ENCODE measurements at places on chromosomes 1 and 21.

- DNase-seq = no peak
Observed at GRCh38 chr1:218472885-218473284, 127.7 kb downstream of the TGFB2 start.

DNA sequence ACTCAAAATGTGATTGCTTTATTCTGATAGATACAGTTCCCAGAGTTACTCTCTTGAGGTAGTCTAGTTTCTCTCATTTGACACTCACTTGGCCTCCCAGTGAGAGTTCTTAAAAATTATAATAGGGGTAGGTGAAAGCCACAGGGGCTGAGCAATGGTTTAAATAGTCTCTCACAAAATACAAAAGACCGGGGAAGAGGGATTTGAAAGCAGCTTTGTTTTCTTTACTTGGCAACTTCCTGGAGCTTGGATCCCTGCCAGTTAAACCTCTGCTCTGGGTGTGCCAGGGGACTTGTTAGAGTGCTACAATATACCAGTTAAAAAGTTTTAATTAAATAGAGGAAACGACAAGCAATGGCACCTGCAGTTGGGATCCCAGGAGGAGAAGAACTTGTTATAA is 31.7 kb downstream of the OR13G1 start:
- DNase-seq = no peak

DNA sequence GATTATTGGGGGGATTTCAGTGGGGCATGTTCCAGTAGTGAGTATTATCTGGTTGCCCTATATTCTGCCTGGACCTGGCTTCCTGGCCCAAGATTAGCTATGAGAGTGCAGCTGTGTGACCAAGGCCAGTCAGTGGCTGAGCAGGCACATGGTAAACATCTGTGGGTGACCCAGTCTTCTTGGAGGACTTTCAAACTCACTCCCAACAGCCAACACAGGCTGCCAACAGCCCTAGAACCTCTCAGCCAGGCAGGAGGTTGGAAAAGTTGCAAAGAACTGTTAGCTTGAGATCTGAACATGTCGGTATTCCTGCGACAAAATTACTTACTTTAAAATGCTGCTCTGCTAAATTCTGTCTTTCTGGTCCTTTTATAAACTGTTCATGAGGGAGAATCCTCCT is 192.4 kb downstream of the TGFBR3 start:
- no peak for DNase-seq

- DNase-seq = no peak
Observed at GRCh38 chr1:9852410-9853248, 28.9 kb upstream of the CLSTN1 start.

DNA sequence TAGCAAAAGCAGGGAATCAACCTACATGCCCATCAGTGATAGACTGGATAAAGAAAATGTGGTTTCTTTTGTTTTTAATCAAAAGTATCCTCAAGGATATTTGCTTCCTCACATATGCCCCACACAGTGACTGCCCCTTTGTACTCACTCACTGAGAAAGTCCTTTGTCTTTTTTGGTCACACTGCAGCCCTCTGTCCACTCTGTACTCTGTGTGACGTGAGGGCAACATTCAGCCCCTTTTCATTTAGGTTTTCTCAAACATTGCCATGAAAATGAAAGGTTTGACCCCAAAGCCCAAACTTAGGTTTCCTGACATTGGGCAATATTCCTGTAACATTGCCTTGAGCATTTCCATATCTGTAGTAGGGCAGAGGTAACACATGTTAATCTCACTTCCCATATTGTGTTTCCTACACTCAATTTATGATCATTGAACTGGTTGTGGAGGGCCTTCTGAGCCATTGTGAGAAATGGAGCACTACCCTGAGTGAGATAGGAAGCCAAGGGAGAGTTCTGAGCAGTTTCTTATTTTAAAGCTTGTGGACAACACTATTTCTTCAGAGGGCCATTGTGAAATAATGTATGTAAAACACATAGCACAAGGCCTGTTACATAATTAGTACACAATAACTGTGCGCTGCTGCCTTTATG is 501.9 kb upstream of the C1orf87 start:
- DNase-seq = no peak

GRCh38 chr1:165661703-165662102 is 30.7 kb downstream of the MGST3 start:
- DNase-seq = no peak

- DNase-seq = peak; percentile 78
Observed at GRCh38 chr1:203504400-203505250, 10.7 kb downstream of the OPTC start.

DNA sequence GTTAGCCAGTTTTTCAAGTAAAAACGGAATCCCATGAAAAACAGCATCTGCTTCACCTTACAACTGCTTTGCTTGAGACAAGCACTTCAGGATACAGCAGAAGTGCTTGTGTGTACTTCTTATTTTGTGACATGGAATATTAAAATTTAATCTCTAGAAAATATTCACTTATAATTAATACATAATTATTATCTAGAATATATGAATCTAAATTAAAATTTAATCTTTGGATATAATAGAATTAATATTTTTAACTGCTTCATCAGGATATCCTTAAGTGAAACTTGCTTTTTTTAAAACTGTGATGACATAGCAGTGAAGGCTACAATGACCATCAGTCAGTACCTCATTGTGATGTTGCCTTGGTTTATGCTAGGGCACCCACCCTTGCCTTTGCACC is 148.4 kb upstream of the C1orf105 start:
- DNase-seq = no peak

DNA sequence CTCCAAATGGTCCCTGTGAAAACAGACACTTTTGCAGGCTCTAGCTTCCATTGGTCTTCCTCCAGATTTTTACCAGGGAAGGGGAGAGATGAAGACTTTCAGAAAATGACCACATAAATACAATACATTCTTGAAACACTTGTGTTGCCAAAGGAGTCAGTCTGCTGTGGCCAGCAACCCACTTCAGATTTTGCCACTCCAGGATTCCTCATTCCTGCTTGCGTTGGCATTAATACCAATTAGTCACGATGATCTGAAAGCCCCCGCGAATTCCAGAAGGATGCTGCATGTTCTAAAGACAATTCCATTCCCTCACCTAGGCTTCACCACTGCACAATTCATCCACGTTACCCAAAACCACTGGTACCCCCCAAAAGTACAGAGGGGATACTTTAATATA is 7.9 kb upstream of the BACE2 start:
- no peak for DNase-seq

DNA sequence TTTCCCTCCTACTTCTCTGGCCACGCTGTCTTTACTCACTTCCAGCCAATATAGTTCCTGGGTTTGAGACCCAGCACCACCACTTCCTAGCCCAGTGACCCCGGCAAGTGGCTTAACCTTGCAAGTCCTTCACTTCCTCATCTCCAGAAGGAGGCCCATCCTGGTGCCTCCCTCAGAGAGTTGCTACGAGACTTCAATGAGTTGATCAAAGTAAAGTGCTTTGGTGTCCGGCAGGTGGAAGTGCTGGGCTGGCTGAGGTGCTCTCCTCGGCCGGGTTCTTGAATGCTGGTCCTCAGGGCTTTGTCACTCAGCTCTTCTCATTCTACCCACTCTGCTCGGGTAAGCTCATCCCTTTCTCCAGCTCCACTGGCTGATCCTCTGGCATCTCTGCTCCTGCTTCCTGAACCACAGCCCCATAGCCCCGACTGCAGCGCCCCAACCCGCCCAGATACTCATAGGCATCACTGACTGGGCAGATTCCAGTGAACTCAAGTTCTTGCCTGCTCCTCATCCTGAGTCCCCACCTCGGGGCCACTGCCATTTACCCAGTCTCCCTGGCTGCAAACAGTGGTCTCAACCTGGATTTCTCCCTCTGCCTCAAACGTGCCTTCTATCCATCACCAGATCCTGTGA is 75.8 kb upstream of the WNT4 start:
- no peak for DNase-seq

- DNase-seq = no peak
Observed at GRCh38 chr1:191870490-191870889, 287.8 kb upstream of the RGS18 start.

- DNase-seq = no peak
Observed at GRCh38 chr1:47187926-47188250, 1.9 kb downstream of the PDZK1IP1 start.

DNA sequence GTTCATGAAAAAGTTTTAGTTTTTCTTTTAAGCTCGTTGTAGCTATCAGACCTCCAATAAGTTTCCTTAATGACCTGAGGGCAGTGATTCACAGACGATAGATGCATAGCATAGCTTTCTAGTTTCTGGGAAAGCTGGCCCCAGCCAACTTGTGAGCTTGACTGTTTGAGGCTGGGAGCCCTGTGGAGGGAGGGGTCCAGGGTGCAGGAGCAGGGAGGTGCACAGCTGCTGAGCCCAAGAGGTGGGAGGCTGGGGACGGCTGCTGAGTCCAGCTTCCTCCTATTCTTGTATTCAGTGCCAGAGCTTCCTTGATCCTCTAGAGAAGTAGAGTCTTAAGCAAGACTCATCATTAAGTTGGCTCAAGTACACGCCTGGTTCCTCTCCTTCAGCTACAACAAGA is 11.0 kb upstream of the AVPR1B start:
- no peak for DNase-seq

GRCh38 chr1:18328803-18329202 is 151.9 kb upstream of the KLHDC7A start:
- DNase-seq = no peak

DNA sequence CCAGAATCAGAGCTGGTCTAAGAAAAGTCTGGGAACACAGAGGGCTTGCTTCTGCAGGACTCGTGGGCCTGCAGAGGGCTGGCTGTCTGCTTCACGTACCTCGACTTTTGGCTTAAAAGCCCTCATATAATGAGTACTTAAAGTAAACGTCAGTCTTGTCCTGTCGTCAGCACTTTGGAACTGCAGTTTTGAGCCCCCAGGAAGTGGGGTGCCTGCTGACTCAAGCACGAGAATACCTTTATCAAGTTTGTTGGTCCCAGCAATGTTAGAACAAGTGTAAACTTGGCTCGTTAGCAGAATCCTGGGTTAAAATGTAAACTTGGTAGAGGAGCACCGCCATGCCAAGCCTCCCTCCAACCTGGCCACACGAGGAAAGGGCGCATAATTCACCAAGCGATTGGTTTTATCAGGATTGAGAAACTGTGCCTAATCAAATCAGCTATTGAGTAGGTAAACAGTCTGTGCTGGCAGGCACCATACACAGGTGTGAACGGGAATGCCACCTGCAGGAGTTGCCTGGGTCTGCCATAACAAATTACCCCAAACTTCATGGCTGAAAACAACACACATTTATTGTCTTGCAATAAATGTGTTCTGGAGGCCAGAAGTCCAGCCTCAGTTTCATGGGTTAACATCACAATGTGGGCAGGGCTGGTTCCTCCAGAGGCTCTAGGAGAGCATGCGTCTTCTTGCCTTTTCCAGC is 45.0 kb upstream of the FHAD1 start:
- DNase-seq = no peak

GRCh38 chr1:232468249-232468648 is 161.7 kb downstream of the SIPA1L2 start:
- no peak for DNase-seq

DNA sequence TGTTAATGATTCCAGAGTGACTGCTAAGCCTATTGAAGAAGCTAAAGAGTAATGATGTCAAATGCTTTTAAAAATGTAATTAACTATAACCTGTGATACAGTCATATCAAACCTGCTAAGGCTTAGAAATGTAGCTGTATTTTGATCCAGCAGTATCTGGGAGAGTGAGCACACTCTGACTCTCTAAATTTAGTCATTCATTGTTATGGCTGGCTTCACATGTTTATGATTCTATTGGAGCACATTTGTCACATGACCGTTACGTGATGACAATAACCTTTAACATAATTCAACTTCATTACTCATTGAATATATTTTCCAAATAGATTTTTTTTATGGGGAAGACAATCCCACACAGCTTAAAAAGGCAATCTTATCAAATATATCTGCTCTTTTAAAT is 587.1 kb downstream of the LMO4 start:
- no peak for DNase-seq

- no peak for DNase-seq
Observed at GRCh38 chr21:44466996-44467858, 11.9 kb downstream of the LRRC3 start.

DNA sequence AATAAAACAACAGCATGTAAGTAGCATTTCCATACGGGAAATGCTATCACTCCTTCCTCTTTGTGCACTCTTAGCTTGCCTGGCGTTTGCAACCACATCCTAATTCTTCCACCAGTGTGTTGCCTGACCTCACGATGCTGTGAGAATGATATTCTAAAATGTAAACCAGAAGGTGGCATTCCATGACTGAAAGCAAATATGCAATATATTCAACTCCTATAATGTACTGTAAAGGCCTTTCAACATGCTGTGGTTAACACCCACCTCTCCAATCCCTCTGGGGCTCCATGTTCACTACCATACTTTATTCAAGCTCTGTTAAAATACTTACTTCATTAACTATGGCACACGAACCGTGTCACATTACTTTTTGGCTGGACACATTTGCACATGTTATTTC is 420.6 kb upstream of the DEPDC1 start:
- DNase-seq = no peak

DNA sequence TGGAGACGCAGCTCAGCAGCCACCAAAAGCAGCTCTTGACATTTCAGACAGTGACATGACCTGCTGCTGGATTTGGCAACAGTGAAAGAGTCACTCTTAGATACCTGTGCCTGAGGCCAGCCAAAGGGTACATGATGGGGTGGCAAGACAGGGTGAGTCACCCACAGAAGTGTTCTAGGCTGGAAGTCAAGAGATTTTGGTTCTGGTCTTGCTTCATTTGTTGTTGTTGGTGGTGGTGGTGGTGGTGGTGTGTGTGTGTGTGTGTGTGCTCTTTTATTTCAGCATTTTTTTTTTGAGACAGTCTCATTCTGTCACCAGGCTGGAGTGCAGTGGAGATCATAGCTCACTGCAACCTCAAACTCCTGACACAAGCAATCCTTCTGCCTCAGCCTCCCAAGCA is 25.8 kb downstream of the SHISAL2A start:
- DNase-seq = no peak

- no peak for DNase-seq
Observed at GRCh38 chr21:31142600-31142999, 104.3 kb upstream of the KRTAP19-8 start.

DNA sequence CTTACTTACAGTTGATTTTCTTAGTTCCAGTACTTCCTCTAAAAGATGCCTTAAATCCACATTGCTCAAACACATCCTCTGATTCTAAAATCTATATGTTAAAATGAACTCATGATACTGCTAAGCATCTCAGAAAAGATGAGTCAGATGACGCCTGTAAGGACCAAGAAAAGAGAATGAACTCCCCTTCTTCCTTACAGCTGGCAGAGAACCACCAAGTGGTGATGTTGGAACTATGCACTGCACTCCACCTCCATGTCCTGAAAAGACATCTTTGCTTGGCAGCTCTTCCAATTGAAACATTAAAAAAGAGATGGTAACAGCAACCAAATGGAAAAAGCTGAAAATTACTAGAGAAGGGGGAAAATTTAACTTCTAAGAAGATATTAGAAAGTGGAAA is 648.8 kb downstream of the PTPRC start:
- DNase-seq = no peak

DNA sequence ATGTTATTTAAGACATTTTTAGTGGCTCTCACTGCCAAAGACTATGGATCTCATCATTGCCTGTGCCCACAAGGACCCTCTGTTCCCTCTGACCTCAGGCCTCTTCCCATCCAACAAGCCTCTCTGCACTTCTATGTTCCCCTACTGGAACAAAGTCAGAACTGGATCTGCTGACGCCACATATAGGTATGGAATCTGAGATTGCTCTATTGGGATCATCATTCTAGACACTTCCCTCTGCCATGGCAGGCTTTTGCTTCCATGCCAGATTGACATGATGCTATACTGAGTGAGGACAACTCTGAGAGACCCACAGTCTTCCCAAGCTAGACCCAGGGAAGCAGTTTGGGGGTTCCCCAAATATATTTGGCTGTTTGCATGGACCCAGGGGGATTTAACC is 76.0 kb upstream of the ZNF648 start:
- DNase-seq = no peak
